Fibroblast of skin of left quadriceps (primary cell): ENCODE measurements at places on chromosomes 11 and 22.

DNA sequence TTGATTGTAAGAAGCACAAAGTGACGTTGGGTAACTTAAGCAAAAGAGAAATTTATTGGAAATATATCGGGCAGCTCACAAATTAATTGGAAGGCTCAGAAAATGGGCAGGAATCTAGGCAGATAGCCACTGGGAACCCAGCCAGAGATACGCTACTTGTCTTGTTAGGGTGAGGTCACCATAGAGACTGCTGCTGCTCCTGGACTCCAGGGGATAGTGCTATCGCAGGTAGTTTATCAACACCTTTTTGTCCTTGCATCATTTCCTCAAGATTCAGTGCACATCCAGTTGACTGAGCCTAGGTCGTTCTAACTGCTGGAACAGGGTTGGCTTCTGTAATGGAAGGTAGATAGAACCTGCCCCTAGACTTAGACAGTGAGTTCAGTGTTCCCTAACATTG, 19.6 kb downstream of the AMOTL1 start:
- no peak for DNase-seq

GRCh38 chr11:121194731-121195596, 93.9 kb downstream of the TECTA start:
- peak; percentile 25 for DNase-seq

GRCh38 chr22:25942856-25943411, 200.9 kb downstream of the MYO18B start:
- DNase-seq: no peak

- DNase-seq: no peak
Observed at GRCh38 chr11:129528296-129528695, 152.6 kb downstream of the BARX2 start.

- DNase-seq: no peak
Observed at GRCh38 chr11:129905402-129905801, 10.0 kb upstream of the NFRKB start.

DNA sequence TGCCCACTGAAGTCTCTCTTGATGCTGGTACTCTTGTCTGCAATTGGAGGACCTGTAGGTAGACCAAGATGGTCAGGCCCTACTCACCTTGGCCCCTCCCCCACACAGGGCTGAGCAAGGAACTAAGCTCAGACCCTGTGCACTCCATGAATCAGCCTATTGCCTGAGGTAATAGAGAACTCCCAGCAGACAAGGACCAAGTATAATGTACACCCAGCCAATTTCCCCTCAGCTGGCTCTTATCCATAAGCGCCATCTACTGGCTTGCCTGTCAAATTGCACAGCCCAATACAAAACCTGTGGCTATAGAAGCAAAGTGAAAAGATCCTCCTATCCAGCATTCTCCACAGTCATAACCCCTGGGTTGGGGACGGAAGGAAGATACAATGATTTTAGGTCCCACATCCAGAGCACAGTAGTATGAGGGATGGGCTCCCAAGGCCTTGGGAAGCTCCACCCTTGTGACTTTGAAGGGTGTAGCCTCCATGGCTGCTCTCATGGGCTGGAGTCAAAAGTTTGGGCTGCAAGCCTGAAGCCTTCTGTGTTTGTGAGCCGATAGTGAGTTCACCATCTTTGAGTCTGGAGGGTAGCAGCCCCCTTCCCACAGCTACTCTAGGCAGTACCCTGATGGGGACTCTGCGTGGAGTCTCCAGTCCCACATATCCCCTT, 56.0 kb downstream of the GLYATL2 start:
- DNase-seq: no peak
